ENCODE measurements at places on chromosomes 5 and 9. TPM values are rescaled to one million over a fixed set of nuclear protein-coding genes. Genes with fewer than 3 reads are reported as not detected.

Gene FAM78A
- 3.0 TPM for total RNA-seq

Gene CTSV
- not detected for total RNA-seq

Gene STC2
- total RNA-seq: 4.2 TPM

- no peak for DNase-seq
Measured at GRCh38 chr5:159901772-159902171, 14.5 kb upstream of the ADRA1B start.

GRCh38 chr5:127079994-127080491, 6.7 kb upstream of the C5orf63 start:
- DNase-seq: no peak

DNA sequence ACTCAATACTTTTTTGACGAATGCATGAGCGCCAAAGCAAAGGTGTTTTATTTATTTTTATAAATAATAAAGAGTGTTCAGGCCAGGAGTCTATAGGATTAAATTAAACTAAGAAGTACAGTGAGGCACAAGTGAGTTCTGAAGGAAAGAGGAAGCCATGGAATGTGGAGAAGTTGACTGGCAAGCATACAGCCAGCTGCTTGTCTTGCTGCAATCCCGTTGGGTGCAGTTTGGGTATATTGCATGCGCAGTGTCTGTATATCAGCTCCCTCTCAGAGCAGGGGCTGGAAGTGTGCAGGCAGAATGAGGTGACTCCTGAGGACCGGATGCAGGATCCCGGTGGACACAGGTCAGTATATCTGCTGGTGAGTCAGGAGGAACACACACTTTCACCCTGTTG, 315.6 kb downstream of the ZSWIM6 start:
- DNase-seq: no peak

DNA sequence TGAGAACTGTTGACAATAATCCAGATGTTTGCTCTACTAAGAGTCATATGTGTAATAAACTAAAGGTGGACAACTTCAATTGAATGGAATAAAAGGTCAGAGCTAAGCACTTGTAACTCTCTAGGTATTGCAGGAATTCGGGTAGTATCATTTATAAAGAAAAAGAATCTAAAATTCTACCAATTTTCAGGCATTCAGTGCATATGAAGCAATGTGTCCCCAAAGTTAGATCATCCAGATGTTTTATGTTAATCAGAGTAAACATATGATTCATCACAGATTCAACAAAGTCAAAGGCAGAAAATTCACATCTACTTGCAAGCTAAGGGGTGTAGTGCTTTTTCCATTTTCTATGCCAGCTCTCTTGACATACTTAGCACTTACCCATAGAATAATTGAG, 477.1 kb downstream of the PDE4D start:
- DNase-seq: no peak

DNA sequence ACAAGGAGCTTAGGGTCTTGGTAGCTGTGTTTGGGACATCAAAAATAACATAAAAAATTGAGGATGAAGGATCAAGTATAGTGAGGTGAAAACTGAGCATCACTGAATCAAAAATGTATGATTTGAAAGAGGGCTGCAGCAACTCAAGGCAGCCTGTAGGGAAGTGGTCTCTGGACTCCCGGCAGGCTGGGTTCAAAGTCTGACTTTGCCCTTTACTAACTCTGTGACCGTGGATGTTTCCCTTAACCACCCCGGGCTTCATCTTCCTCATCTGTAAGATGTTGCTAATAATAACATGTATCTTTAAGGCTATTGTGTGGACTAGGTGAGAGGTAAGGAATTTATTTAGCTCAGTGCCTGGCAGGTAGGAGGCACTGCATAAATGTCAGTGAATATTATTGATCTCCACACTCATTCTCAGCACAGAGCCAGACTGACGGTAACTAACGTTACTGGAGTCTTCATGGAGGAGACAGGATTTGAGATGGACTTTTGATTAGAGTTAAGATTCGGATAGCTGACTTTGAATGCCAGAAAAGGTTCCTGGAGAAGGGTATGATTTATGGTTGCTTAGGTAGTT, 367.3 kb downstream of the NDUFS4 start:
- no peak for DNase-seq

GRCh38 chr5:127612441-127613141, 36.3 kb upstream of the CTXN3 start:
- no peak for DNase-seq

Data from posterior vena cava (tissue), 2 donors.